Fibroblast of lung (primary cell): ENCODE measurements at places on chromosomes 7 and 10.

DNA sequence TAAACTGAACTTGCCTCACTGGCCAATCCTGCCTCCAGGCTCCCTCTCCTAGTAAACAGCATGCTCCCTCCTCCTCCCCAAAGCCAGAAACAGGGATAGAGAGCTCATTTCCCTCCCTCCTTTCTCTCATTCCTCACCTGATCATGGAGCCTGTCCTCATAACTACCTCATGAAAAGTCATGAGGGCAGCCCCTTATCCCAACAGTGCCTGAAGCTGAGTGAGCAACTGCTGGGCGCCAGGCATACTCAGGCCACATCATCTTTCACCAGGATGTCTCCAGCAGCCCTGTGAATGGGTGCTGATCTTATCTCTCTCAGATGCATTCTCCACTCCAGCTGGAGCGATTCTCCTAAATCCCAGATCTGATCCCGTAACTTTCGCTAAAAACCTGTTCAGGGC, 307.2 kb downstream of the PRPF18 start:
- no peak for DNase-seq

DNA sequence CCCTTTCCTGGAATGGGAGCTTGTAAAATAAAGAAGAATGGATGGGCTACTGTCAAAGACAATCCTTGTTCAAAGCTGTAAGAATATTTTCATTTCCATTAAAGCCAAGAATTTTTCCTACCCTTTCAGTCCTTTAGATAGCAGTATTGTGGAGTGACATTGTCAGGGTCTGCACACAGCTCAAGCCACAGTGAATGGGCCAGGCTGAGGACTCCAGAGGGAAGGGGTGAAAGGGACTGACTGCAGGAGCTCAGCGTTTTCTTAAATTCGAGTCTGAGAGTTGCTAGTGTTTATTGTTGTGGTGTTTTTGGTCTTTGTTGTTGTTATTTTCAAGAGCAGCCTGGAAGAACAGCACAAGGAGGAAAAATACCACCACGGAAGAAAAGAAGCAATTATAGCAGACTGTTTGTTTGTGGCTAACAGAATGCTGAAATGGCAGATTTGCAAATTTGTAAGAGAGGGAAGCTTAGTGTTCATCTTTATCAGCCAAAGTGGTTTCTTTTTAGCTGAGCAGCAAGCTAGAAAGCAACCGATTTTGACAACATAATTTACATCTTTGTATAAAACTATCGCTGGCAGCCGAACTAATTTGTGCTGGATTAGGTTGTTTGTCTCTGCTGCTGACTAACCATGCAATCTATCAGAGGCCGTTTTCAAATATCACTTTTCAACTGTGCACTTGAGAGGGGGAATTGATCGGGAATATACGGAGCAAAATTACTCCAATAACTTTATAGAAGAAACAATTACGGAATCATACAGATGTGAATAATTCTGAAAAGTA, 192.1 kb downstream of the LRMDA start:
- DNase-seq: no peak

DNA sequence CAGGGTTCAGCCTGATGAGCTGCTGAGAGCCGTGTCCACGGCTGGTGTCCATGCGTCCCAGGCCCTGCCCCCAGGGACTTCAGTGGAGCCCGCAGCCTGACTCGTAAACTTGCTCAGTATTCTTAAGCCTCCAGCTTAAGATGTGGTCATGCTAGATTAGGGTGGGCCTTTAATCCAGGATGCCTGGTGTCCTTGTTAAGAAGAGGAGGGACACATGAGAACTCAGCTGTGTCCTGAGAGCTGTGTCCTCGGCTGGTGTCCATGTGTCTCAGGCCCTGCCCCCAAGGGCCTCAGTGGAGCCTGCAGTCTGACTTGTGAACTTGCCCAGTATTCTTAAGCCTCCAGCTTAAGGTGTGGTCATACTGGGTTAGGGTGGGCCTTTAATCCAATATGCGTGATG, 23.0 kb downstream of the DOCK1 start:
- DNase-seq: no peak

GRCh38 chr7:70063927-70064326, 465.7 kb downstream of the AUTS2 start:
- no peak for DNase-seq

GRCh38 chr10:3203016-3203811, 30.6 kb upstream of the PITRM1 start:
- DNase-seq: no peak

DNA sequence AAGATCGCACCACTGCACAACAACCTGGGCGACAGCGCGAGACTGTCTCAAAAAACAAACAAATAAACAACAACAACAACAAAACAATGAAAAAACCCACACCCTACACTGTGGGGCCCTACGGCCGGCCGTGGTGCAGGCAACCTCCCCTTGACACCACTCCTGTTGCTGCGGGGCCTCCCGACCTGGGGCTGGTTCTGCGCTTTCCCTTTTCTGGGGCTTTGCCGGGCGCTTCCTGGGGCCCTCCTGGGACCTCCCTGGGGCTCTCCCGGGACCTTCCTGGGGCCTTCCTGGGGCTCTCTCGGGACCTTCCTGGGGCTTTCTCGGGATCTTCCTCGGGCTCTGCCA, 46.6 kb downstream of the INSIG1 start:
- no peak for DNase-seq

- DNase-seq: no peak
Observed at GRCh38 chr10:31352436-31353226, 33.6 kb downstream of the ZEB1 start.

- no peak for DNase-seq
Observed at GRCh38 chr10:118662228-118663035, 67.0 kb upstream of the PRLHR start.

GRCh38 chr10:113272511-113272910, 280.3 kb upstream of the HABP2 start:
- DNase-seq: no peak

DNA sequence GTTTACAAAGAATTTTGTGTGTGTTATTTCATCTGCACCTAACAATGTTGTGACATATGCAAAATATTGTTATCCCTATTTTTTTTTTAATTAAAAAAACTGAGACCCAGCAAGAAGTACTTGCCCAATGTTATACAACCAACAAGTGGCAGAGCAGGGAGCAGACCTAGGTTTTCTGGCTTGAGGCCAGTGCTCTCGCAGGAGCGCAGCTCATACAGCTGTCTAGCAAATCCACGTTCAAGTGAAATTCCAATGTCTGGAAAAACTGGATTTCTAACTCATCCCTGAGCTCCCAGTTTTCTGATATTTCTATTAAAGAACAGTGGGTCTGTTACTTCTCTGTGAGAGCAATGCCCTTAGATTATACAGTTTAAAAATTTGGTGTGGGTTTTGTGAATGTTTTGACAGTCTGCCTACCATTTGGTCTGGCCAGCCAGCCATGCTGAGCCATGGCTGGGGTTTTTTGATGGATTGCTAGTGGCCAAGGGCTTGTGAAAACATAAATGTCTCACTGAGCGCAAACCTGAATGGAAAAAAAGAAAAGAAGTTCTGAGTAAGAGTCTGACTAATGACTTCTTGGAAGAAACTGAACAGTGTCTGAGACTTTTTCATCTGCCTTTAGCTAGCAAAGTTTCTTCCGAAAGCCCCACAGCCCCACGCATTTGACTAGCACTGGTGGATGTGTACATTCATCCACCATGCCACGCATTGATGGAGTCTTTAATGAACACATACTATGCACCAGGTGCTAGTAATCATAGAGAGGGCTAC, 15.4 kb upstream of the PRF1 start:
- DNase-seq: peak; percentile 68

GRCh38 chr7:130667593-130668257, 823 bp downstream of the COPG2 start:
- DNase-seq: peak; percentile 9

- DNase-seq: no peak
Observed at GRCh38 chr10:126659750-126660149, 10.7 kb downstream of the C10orf90 start.

DNA sequence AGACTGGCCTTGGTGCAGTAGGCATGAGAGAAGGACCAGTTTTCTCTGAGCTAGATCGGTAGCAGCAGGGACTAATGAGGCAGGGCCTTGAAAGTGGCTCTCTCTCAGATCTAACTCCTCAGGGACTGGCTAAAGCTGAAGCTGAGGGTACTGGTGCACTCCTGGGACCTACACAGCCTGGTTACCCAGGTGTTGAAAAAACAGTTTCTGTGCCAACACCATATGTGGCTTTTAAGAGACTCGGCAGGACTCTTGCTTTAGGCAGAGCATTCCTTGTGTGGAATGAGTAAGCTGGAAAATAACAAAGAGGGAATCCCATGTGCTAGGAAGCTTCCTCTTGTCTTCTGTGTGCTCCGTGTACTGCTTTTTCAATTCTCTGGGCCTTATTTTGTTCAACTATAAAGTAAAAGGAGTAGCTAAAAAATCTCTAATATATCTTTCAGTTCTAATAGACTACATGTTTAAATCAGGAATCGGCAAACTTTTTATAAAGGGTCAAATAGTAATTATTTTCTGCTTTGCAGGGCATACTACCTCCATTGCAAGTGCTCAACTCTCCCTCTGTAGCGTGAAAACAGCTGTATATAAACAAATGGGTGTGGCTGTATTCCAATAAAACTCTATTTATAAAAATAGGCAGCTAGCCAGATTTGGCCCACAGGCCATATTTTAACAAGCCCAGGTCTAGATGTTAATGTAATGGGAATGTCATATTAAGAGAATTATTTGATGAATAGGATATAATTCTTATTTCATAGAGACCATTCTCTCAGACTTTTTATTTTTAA, 186.1 kb upstream of the KAT6B start:
- DNase-seq: peak; percentile 27

DNA sequence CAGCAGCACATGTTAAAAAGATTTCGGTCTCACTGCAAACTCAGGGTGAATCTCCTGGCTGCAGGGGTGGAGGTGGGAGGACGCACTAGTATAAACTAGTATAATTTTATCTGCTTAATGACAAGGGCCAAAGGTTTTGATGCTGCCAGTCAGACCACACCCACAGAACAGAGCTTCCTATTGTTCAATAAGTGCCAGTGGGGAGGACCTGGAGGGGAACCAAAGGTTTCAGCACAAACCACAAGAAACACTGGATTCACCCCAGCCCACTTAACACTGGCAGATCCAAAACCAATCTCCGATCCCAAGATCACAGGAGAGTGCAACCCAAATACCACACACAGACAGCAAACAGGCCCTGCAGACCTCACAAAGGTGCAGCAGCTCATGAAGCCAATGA, 6.6 kb downstream of the VOPP1 start:
- no peak for DNase-seq

GRCh38 chr10:132247943-132248342, 59.8 kb downstream of the STK32C start:
- no peak for DNase-seq

GRCh38 chr10:10055656-10056442, 961.8 kb upstream of the CELF2 start:
- peak; percentile 25 for DNase-seq

- DNase-seq: no peak
Observed at GRCh38 chr7:45685619-45686240, 111.6 kb downstream of the ADCY1 start.

- DNase-seq: no peak
Observed at GRCh38 chr10:27474741-27475140, 29.4 kb upstream of the RAB18 start.
